ENCODE measurements at places on chromosomes 12 and 14.

- ATAC-seq = peak; percentile 60
These were observed 769 bp downstream of the FKBP4 start for GRCh38 chr12:2795291-2796186.

DNA sequence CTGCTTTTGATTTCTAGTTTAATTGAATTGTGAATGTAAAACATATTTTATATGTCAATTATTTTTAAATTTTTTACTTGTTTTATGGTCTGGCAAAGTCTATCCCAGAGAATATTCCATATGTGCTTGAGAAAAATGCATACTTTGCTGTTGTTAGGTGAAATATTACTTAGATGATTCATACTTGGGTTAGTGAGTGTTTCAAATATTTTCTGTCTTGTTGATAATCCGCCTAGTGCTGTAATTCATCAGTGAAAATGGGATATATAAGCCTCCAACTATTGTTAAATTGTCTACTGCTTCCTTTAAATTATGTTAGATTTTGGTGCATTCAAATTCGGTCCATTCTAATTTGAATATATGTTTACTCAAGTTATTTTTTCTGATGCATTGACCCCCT lies 395.5 kb downstream of the LRFN5 start:
- no peak for ATAC-seq

DNA sequence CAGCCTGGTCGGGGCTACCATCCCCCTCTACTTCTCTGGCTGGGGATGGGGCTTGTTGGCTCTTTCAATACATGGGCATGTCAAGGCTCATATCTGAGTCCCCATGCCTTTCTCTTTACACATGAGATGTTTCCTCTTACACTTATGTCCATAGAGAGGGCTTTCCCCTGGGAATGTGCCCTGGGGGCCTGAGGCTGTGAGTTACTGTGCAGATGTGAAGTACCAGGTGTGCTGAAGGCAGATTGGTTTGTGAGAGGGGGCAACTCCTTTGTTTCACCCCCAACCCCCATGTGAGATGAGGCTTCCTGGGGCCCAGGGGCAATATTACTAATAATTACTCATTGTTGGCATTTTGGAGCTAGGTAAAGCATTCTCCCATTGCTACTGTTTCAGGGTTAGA lies 32.8 kb downstream of the NRXN3 start:
- ATAC-seq = no peak

GRCh38 chr12:29921307-29921706 lies 137.6 kb upstream of the TMTC1 start:
- no peak for ATAC-seq

GRCh38 chr14:78448164-78449094 lies 278.3 kb downstream of the NRXN3 start:
- no peak for ATAC-seq

DNA sequence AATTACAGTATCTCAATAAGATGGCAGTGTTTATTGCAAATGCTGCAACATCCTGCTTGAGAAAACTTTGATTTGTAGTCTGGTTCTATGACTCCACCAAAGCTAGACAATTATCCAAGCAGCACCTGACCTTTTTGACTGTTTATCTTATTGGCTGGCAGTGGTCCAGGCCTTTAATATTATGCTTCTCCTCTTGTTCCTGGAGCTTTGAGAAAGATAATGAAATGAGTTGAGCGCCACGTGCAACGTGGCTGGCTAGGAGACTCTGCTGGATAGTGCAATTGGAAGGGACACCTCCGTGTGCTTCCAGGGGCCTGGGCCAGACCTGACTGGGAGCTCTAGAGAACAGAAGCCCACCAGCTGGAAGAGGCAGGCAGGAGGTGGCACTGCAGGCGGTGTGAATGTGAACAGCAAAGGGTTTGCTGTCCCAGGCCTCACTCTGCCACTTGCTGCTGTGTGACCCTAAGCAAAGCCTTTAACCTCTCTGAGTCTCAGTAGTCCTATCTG lies 349.3 kb downstream of the CACNA1C start:
- ATAC-seq = no peak

DNA sequence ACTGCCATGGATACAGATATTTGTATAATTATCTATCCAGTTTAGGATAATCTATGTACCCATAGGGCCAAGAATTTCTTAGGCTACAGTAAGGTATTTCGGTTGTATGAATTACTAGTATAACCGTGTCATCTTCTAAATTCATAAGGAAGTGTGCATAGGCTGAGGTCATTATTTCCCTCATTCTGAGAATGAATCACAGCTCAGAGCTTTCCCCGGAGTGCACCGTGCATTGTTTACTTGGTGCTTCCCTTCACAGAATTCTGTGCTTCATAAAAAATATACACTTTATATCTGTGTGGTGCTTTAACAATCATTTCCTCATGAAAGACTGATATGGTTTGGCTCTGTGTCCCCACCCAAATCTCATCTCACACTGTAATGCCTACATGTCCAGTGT lies 514.1 kb downstream of the ETNK1 start:
- ATAC-seq = no peak

DNA sequence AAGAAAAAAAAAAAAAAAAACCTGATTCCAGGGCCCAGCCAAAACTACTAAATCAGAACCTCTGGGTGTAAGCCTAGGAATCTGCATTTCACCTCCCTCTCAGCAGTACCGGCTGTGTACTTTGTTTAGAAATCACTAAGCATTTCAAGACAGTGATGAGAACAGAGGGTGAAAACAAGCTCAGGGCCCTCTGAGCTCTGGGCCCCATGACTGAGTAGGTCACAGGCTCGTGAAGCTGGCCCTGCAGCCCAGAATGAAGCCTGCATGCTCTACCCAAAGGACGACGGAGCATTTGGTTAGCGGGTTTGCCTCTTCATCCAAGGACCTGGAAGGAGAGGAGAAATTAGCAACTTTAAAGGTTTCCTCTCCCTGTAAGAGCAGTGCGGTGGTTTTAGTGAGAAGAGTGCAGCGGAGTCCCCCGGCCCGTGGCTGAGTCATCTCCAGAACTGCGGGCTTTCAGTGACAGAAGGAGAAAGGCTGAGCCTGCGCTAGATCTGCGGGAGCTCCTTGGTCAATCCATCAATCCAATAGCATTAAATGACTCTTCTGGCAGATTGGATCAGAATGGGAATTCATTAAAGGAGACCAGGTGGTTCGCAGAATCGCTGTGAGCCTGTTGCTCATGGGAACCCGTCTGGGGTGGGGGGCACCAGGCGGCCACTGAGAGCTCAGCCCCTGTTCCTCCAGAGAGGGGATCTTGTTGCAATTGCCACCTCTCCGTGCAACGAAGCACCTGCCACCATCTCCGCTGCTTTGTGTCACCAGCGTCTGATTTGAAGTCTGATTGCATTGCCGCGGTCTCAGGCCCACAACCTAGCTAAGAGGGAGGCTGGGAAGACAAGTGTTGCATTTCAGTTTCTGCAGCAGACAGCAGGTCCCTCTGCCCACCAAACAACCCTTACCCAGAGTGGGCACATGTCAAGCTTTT lies 7.3 kb downstream of the IL31 start:
- ATAC-seq = no peak

DNA sequence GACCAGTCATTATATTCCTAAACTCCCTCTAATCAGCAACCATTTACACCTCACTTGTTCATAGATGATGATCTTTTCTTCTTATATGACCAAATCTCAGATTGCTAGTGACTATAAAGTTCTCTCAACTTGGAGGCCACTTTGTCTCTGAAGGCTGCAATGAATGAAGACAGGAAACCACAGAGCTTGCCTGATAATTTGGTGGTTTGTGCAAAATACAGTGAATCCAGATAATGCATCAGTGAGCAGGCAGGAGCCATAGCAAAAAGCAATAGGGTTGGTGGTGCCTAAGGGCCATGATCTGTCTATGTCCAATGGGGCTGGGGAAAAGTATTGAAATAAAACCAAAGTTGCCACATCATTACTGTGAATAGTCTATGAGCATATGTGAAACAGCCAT lies 123.8 kb upstream of the LRFN5 start:
- ATAC-seq = no peak

GRCh38 chr12:10501030-10501429 lies 4.7 kb upstream of the EIF2S3B start:
- ATAC-seq = no peak

DNA sequence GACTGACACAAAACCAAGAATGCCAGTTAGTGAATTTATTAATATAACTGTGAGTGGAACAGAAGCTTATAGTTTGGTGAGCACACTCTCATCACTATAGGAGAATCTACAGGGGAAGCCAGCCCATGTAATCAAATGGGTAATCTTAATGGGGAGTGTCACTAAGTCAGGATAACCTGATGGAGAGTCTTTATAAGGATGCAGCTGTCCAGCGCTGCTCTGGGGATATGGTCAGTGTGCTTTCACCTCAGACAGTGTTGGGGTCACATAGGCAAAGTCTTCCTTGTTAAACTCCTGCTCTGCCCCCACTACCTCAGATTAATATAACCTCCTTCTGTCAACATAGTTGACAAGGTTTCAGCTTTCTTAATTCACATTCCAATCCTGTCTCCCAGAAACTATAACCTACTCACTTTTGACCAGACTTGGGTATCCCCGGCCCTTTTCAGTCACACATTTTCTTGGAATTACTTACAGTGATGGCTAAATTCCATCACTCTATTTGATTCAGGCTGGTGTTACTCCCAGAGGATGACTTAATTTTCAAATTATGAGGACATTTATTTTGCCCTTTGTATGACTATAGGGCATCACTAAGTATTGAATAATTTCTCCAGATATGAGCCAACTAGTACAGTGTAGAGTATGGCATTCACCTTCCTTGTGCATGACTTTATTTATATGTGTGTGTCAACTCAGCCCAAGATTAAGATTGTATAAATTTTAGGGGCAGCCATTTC lies 13.2 kb downstream of the STK38L start:
- peak; percentile 26 for ATAC-seq

- ATAC-seq = peak; percentile 94
These were observed 383.8 kb downstream of the PCNX1 start for GRCh38 chr14:71290960-71291466.

DNA sequence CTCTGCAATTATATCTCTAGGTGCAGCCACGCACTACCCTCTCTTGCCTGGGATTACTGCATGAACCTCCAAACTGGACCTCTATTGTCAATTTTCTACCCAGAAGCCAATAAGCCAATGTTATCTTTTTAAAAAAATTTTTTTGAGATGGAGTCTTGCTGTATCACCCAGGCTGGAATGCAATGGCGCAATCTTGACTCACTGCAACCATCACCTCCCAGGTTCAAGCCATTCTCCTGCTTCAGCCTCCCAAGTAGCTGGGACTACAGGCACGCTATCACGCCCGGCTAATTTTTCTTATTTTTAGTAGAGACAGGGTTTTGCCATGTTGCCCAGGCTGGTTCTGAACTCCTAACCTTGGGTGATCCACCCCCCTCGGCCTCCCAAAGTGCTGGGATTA lies 11.2 kb upstream of the PXN start:
- ATAC-seq = no peak
